ENCODE measurements at places on chromosomes 12 and 14.

DNA sequence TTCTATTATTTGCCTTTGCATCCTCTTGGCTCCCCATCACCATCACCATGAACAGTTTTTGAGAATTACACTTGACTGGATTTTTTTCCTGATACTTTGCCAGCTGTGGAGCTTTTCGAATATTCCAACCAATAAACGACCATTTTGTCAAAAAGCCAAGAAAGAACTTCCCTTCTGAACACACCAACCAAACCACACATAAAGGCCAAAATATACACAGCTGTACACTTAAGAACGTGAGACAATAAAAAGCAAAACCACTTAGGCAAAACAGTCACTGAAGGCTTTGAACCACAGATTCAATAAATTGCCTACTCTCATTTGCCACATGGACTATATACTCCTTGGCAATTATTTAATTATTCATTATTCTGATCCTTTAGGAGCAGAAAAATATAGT, 1.1 kb downstream of the C14orf93 start:
- DNase-seq = no peak

DNA sequence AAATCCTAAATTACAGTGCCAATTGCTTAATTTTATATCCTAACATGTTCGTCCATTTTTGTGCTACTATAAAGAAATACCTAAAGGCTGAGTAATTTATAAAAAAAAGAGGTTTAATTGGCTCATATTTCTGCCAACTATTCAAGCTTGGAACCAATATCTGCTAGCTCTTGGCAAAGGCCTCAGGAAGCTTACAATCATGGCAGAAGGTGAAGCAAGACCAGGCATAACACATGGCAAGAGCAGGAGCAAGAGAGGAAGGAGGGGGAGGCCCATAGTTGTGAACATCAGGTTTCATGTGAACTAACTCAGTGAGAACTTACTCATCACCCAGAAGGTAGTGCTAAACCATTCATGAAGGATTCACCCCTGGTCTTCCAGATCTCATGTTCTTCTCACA, 494.3 kb downstream of the CCER1 start:
- no peak for DNase-seq

- DNase-seq = no peak
These were observed 469.8 kb downstream of the FOXG1 start for GRCh38 chr14:29236401-29236800.

DNA sequence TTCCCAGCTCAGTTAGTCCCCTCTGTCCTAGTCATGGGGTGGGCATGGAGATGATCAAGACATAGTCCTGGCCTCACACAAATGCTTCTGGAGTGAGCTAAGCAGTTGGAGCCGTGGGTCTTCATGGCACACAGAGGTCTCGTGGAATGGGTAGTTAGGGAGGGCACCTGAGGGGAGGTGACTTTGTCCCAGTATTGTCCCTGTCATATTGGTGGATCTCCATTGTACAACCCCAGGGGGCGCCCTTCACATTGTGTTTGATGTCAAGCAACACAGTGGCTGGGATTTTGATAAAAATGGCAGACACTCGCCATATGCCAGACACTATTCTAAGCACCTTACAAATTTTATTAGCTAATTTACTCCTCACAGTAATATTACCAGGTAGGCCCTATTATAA, 175.4 kb upstream of the LHX5 start:
- peak; percentile 49 for DNase-seq

DNA sequence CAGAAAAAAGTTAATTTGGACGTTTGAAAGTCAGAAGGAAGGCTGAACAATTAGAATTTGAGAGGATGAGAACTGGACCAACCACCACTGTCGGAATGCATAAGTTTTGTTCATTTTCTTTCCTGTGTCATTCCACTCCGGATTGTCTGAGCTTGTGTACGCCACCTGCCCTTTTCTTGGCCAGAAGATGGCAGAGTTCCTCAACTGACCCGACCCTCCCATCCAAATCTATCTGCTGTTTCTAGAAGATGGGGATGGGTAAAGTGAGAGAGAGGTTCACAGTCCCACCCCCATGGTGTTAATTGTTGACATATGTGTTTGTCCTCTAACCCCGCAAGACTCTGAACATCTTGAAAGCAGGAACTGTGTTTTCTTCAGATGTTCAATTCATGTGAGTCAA, 388.0 kb downstream of the VRK1 start:
- DNase-seq = no peak

DNA sequence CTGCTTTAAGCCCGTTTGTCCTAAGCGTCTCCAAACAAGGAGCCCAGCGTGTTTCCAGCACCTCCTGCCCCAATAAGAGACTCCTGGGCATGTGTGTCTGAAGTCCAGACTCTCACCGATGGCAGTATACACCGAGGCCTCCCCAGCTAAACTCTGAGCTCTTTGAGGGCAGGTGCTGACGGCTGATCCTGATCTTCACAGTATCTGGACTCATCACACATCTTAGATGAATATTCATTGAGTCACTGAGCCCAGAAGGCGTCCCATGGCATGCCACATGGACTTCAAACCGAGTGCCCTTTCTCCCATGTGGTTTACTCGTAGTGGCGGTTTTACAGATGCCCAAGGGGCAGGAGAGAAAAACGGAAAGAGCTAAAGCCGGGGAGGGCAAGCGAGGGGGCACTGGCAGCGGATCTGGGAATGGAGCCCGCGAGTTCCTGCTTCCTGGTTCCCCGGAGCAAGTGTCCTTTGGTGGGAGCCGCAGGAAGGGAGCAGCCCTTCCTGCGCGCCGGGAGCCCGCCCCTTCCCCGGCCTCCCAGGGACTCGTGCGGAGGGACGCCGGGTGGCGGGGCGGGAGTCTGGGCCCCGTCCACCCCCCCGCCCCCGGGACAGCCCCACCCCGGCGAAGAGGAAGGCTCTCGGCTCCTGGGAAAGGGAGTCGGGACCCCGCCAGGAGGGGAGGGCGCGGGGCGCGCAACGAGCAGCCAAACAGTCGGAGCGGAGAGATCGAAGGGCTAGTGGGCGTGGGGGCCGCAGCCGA, 585 bp upstream of the TEAD4 start:
- peak; percentile 89 for DNase-seq

- no peak for DNase-seq
These were observed 57.9 kb downstream of the AMN start for GRCh38 chr14:102980409-102980810.

DNA sequence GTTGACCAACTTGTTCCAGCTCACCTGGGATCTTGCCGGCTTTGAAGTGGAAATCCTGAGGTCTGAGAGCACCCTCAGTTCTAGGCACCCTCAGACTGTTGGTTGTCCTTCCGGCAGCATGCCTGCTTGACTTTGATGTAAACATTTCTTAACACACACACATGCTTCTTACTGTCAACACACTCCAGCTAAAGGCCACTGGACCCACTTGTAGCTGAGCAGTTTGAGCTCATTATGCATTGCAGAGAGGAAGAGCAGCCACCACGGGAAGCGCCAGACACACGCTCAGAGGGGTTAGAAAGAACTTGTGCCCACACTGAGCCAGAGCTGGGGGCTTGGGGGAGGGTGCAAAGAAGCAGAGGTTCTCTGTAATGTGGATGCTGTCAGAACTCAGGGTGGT, 55.8 kb downstream of the TNFAIP2 start:
- DNase-seq = no peak

DNA sequence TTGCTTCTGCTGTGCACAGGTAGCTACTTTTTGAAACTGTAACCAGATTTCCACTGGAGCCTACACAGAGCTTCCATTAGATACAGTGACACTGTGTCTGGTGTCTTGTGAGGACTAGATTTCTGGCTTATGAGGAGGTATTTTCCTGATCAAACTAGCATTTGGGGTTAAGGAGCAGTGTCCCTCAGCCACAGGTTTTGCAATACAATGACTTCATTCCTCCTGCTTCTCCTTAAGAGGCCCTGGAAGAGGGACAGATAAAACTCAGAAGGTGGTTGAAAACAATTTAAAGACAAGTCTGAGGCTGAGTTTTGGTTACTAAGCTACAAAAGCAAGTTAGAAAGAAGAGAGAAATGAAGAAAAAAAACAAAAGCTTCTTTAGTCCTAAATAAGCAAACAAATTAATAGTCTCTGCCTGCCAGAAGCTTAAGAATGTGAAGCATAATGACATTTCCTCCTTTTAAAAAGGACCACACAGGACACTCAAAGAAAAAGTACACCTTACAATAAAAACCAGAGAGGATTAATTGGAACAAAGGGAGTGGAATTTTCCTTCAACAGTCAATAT, 53.0 kb downstream of the PKP2 start:
- DNase-seq = no peak

GRCh38 chr12:41479426-41479825, 291.3 kb downstream of the PDZRN4 start:
- DNase-seq = no peak

DNA sequence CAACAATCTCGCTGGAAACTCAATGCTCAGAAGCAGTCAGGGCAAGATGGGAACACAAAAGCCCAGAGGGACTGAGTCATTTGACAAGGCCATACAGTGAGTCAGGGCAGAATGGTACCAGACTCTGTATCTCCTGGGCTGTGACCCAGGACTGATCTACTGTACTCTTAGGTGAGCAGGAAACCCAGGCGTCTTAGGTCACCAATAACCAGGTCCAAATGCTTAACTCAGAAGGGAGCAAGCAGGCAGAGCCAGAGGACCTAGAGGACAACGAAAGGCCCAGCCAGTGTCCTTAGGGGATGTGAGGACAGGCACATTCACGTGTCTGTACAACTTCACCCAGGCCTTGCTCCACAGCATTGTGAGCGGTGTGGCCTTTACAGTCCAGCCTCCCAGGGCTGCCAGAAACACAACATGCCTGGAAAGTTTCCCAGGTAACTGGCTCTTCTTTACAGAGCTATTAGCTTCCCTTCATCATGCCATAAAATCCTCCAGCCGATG, 69.9 kb downstream of the ARL6IP4 start:
- DNase-seq = no peak

DNA sequence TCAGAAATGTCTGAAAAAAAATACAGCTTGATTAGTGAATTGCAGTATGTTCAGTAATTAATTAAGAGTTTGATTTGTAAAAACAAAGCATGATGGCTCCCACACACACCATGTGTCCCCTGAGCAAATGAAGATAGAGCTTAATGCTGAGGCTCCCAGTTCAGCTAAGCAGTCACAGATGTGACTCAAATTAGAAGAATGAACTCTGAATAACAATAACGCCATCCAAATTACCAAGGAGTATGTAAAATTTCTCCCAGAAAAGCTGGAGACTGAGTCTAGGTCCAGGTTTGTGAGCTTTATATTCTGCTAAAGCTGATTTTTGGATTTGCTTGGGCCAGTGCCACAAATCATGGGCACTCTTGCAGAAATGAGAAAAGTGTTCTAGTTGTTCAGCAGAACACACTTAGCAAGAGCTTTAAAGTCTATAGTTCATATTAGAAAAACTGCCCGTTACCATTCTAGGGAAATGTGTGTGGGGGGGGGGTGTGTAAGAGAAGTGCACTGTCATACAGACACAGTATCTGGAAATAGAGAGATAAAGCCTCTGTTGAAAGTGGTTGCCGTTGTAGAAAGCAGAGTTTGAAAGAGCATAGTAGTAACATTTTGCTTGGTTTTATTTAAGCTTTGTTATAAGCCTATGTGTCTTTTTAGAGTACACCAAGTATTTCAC, 253.1 kb downstream of the BCAT1 start:
- no peak for DNase-seq

DNA sequence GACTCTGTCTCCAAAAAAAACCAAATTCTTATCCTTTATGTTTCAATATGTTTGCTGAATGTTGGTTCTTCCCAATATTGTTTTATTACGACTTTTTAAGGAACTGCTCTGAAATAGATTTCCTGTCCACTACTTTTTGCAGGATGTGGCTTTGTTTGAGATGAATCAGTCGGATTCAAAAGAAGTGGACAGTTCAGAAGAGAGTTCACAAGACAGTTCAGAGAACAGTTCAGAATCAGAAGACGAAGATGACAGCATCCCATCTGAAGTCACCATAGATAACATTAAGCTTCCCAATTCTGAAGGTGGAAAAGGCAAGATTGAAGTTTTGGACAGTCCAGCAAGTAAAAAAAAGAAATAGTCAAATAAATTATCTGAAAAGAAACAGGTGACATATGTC, 8.2 kb downstream of the NOPCHAP1 start:
- DNase-seq = no peak

DNA sequence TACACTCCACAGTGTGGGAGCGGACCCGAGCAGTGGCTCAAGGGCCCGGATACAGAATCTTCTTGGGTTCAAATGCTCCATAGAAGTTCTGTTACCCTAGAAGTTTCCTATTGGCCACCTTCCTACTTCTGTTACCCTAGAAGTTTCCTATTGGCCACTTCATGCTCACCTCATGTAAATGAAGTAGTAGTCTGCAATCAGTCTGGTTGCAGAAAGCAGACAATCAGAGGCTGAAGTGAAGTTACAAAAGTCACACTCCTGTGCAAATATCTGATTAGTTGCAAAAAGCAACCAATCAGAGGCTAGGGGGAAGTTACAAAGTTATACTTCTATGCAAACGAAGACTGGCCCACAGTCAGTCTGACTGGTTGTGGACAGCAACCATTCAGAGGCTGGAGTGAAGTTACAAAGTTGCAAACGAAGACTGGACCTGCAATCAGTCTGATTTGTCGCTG, 77.8 kb upstream of the CPNE8 start:
- DNase-seq = no peak

- DNase-seq = no peak
These were observed 85.1 kb upstream of the NAV3 start for GRCh38 chr12:77745624-77746023.

DNA sequence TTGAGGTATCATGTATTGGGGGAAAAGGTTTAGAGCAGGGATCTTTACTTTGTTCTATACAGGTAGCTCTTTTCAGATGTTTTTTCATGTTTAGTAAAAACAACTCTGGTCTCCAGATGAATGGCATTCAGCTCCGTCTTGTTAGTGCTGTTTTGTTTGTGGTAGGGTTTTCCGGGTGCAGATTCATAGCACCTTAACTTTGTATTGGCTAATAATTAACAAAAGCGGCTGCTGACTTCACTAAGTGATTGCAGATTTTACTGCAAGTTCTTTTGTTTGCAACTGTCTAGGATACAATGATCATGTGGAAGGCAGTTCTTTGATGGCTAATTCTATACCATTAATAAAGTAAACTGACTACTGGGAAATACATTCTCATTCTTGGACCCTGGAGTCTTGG, 32.2 kb upstream of the BHLHE41 start:
- no peak for DNase-seq

GRCh38 chr12:11978726-11979384, 91.9 kb upstream of the BCL2L14 start:
- DNase-seq = no peak

- no peak for DNase-seq
These were observed 106.4 kb downstream of the EFCAB11 start for GRCh38 chr14:89848165-89848564.

DNA sequence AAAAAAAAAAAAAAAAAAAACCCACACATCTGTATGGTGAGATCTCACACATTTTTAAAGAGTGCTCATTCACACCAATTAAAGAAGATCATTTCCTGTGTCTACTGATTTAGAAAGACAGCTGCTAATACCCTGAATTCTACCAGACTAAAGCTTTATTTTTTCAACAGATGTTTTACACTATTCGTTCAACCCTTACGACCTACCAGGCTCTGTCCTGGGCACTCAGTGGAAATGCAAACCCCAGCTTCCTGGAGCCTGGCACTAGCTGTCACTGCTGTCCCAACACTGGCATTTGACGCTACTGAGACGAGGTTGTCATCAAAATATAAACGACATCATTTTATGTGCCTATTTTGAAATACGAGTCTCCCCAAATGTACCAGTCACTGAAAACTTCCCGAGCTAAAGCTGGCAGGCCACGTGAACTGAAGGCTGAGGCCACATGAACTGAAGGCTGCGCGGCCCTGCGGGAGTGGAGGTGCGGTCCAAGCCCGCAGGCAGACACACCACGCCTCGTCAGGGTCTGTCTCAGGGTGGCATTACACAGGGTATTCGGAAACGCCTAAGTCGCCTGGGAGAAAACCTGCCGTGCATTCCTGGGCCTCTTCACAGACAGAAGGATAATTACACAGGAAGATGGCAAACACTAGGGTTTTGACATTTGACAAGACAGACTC, 27.2 kb downstream of the SLC15A4 start:
- no peak for DNase-seq
